Activated CD4-positive, alpha-beta memory T cell treated with anti-CD3 and anti-CD28 coated beads for 36 hours (primary cell): ENCODE measurements at places on chromosomes 7 and 10.

GRCh38 chr7:2112261-2113198 is 120.2 kb downstream of the MAD1L1 start:
- no peak for DNase-seq

GRCh38 chr10:111347386-111348013 is 270.7 kb downstream of the ADRA2A start:
- no peak for DNase-seq

DNA sequence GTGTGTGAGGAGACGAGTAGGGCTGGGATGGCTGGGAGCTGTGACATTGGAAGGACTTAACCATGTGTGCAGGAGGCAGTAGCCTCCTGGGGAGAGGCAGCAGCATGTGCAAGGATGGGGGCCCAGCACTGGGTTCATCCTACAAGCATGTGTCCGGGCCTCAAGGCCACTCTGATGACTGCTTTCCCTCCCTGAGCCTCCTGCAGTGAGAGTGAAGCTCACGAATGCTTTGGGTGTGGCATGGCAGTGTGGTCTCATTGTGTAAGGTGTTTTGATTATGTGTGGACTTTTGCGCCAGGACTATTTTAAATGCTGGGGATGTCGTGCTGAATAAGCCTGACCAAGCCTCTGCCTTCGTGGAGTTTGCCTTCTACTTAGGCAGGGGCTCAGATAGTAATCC is 122.0 kb upstream of the INSYN2A start:
- DNase-seq: no peak

GRCh38 chr7:137579913-137580640 is 236.5 kb upstream of the PTN start:
- no peak for DNase-seq

DNA sequence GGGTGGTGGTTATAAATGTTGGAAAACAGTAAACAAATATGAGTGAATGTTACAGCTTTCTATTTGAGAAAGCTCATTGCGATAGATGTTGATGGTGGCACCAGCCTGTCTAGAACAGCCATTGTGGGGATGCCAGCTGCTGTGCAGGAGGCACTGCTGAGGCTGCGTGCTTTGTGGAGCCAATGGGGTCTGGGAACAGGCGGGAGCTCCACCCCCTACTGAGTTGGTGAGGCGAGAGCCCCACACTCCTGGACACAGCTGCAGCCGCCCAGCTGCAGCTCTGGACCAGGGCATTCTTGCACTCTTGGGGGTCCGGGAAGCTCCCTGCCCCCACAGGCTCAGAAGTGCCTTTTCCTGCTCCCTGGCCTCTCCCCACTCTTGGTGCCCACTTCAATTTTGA is 1147.1 kb upstream of the LRRTM3 start:
- no peak for DNase-seq

GRCh38 chr7:101856473-101857357 is 39.3 kb downstream of the CUX1 start:
- peak; percentile 90 for DNase-seq

- DNase-seq: no peak
These were observed 166.2 kb downstream of the EXOC4 start for GRCh38 chr7:133419041-133419440.

DNA sequence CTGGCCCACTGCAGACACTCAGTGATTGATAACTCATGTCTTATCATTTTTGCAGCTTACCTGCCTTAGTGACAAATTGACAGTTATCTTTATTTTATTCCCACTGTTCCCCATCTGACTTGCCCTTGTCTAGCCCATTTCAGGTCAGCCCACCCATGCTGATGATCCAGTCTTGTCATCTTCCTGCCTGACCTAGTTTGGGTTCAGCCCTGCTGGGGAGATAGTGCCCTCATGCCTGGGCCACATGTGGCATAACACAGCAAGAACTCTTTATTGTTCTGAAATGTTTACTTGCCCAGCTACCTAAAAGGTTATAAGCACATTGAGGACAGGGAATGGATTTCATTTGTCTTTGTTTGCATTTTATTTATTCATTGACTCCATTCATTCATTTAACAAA is 75.6 kb downstream of the ENTPD1 start:
- peak; percentile 26 for DNase-seq

DNA sequence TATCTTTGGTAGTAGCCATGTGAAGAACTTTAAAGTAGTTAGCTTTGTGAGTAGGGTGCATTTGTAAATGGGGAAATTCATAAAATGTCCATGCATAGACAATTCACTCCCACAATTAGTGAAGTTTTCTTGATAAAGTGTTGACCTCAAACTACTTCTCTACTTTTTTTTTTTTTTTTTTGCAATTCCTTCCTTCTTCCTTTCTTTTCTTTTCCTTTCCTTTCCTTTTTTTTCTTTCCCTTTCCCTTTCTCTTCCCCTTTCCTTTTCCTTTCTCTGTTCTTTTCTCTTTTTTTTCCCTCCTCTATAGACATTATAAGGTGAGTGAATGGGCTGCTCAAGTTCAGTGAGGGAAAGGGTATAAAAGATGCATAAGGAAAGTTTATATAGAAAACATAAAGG is 184.2 kb downstream of the PTEN start:
- no peak for DNase-seq

GRCh38 chr10:76284351-76284750 is 852.9 kb downstream of the LRMDA start:
- no peak for DNase-seq

DNA sequence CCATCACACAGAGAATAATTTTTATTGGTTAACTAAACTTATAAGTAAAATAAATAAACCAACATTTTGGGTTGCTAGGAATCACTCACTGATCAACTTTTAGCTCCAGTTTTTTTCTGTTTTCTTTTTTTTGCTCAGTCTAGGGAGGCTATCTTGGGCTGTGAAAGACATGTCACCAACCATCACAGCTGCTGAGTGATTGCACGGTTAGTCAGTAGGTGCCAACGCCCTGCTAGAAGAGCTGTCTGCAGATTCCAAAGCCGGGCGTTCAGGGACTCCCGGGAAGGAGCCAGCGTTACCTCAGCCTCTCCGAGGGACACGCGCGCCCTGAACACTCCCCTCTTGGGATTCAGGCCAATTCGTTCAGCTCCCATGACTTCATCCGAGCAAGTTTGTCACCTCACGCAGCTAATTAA is 604 bp upstream of the STAM start:
- no peak for DNase-seq

DNA sequence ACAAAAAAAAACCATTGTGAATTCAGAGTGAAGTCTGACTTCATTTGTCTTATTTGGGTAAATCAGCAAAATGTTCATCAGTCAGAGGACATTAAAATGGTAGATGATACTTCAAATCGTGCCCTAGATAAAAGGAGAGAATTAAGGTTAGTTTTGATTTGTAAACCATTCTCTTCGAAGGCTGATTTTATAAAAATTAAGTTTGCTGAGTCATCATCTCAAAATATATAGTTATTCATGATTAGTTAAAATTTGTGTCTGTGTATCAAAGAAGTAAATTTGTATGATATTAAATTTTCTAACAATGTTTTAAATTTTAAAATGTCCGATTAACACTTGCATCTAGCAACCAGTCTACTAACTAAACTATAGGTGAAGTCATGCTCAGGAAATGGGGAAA is 35.3 kb downstream of the MET start:
- no peak for DNase-seq

DNA sequence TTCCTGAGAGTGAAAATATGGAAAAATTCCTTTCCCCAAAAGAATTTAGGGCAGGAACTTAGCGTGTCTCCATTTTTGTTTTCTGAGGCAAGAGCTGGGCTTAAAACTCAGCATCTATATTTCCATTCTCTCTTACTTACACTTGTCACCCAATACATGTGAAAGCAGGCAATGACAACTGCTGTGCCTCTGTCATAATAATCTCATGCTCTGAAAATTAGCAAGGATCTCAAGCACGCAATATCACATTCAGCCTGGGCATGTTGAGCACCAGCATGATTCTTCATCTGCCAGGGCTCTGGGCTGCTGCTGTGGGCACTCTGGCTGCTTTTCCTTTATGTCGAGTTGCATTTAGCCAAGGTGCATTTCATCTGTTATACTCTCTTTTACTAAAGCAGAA is 255.5 kb downstream of the SNX10 start:
- no peak for DNase-seq

DNA sequence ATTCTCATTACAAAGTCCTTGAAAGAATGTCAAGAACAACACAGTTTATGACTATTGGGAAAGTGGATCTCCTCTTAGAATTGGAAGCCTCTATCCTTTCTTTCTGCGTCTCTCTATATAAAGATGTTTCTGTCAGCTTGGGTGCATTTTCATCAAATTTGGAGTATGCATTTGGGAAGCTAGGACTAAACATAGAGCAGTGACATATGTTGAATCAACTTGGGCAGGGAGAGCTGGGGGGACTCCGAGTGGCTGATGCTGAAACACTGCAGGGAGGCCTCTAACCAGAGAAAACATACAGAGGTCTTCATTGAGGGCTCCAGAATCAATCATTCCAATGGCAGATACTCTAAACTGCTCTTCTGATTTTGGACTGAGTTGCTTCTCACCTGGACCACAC is 147.4 kb downstream of the PDE1C start:
- no peak for DNase-seq

DNA sequence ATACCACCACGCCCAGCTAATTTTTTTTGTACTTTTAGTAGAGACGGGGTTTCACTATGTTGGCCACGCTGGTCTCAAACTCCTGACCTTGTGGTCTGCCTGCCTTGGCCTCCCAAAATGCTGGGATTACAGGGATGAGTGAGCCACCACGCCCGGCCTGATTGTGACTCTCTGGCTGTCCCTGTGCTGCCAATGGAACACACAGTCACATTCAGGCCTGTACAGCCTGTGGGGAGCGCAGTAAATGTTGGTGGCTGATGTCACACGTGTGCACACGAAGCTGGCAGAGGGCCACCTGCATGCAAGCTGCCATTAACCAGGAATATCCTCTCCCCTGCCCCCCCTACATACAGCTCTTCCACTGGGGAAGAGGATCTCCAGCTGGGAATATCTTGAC is 22.1 kb downstream of the POLL start:
- no peak for DNase-seq

DNA sequence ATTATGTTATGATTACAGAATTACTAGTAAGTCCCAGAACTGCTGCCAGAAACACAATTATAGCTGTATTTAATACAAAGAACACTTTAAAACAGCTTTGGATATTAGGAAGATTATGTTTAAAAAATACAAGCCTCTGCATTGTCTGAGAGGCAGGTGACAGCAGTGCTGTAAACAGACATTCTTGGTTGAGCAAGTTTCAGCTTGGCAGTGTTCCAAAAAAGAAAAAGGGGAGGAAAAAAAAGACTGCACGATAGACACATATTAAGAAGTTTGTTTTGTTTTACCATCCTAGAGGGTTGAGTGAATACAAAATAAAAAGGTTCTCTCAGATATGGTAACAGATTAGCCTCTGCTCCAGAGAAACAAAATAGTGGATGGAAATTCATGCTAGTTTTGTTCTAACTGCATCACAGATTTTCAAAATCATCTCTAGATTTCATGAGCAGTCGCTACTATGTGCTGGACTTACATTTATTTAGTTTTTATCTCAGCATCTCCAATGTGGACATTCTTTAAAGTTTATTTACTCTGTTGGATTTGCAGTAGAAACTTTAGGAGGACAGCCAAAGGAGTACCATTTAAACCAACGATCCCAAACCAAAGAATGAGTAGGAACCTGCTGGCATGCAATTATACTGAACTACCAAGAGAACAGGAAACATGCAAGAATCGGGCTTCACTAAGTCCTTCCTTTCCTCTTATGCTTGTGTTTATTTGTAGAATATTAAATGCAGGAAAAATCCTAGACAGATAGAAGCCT is 9.0 kb downstream of the FAM204A start:
- no peak for DNase-seq

- no peak for DNase-seq
These were observed 57.0 kb downstream of the AP3M1 start for GRCh38 chr10:74093530-74094164.

DNA sequence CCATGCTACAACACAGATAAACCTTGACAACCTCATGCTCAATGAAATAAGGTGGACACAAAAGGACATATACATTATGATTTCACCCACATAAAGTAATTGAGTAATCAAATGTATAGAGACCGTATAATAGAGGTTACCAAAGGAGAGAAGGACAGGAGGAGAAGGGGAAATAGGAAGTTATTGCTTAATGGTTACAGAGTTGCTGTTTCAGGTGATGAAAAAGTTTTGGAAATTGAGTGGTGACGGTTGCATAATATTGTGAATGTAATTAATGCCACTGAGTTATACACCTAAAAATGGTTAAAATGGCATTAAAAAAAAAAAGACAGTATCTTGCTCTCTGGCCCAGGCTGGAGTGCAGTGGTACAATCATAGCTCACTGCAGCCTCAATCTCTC is 1.5 kb upstream of the OGDH start:
- no peak for DNase-seq

GRCh38 chr7:143967398-143967797 is 12.8 kb downstream of the OR2F1 start:
- no peak for DNase-seq

GRCh38 chr7:99375070-99375807 is 709 bp downstream of the ARPC1B start:
- peak; percentile 81 for DNase-seq

DNA sequence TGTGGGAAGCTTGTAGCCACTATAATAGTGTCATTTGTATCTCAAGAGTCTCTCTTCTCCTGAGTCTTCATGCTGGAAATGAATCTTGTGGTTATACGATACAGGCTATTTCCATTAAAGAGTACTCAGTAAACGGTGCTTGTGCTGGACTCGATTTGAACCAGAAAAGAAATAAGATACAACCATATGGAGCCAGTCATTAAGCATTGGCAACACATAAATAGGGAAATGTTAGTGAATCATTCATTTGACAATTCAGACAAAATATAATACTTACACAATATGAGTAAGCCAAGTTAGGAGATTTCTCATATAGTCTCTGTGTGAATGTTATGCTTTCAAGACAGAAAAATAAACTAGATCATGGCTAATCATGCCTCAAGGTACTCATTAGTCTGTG is 356.8 kb downstream of the PLXDC2 start:
- no peak for DNase-seq

GRCh38 chr7:56105508-56105907 is 768 bp downstream of the CHCHD2 start:
- DNase-seq: peak; percentile 50

DNA sequence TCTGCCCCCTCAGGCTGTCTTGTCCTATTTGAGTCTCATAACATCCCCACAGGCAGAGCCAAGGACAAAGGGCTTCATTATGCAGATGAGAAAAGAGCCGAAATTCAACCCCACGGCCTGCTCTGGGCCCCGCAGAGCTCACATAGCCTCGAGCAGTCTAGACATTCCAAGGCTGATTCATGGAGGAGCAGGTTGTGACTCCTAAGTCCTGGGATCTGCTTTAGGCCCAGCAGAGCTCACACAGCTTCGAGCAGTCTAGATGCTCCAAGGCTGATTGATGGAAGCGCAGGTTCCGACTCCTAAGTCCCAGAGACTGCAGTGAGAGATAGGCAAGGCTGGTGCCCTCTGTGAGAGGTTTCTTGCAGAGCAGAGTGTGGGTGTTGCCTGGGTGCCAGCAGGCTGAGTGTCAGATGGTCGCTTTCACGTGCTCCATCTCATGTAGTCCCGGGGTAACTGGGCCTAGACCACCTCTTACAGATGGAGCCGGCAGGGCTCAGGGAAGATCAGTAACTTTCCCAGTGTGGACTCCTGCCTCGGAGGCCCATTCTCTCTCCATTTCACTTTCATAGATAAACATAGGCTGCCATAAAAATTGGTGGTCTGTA is 436.1 kb upstream of the FOXK1 start:
- no peak for DNase-seq
